ENCODE measurements at places on chromosomes 1 and 21.

- no peak for DNase-seq
Measured at GRCh38 chr1:1400576-1401456, 1.7 kb upstream of the CCNL2 start.

- DNase-seq: no peak
Measured at GRCh38 chr1:87208080-87208479, 120.6 kb upstream of the LMO4 start.

DNA sequence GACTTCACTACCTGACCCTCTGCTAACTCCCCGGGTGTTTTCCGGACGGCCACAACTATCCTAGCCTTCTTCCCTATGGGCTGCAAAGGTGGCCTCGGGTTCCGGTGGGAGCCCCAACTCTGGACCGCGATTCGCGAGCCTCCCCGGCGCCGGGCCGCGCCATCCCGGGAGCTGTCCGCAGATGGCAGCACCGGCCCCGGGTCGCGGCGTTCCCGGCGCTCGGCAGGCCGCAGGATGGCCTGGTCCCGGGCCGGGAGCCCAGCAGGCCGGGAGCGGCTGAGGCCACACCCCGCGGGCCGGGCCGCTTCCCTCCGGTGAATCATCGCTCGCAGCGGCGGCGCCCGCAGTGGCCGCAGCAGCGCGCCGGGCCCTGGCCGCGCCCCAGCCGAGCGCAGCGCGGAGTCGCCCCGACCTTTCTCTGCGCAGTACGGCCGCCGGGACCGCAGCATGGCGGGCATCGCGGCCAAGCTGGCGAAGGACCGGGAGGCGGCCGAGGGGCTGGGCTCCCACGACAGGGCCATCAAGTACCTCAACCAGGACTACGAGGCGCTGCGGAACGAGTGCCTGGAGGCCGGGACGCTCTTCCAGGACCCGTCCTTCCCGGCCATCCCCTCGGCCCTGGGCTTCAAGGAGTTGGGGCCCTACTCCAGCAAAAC lies at the start of gene CAPN2:
Gene CAPN2, plus strand, starts transcription at position 346 of the 656 bp plus-strand sequence. Its CDS starts 102 bp downstream, at position 448.
- no peak for DNase-seq

DNA sequence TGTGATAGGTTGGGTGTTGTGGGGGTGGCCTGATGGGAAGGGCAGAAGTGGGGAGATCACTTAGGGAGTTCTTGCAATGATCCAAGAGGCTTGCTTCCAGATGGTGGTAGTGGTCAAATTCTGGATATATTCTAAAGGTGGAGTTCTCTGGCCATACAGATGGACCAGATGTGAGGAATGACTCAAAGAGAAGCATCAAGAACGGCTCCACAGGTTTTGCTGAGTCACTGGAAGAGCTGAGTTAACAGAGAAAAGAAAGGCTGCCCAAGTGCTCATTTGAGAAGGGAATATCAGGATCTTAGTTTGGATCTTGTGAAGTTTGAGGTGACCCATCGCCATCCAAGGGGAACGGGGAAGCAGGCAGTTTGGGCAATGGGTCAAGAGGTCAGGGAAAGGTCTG lies 192.9 kb upstream of the GALNT2 start:
- DNase-seq: no peak

DNA sequence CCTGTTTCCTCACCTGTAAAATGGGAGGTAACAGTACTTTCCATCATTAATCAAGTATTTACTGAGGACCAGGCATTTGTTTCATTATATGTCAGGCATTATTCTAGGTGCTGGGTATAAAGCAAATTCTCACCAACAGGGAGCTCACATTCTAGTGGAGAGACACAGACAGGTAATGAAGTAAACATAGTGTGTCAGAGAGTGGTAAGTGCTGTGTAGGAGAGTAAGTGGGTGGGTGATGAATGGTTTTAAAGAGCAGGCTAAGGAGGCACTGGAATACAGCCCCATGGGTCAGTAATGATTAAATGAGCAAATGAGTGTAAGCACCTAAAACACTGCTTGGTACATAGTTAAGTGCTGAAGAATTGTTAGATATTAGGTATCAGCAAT lies 60.4 kb downstream of the DNTTIP2 start:
- no peak for DNase-seq

DNA sequence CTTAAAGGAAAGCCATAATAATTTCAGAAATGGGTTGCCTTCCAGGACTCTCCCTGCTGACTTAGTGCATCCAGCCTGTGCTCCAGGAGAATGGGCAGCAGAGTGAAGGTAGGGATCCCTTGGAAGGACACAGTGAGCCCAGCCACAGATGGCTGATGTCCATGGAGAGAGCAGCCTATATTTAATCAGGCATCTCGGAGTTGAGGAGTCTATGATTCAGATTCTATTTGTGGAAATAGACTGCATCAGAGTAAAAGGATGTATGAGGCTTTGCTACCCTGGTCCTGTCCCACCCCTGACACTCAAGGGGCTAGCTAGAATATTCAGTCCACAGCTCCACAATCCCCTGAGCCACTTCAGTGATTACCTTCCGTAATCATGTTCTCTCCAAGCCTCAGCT lies 43.8 kb upstream of the PBX1 start:
- DNase-seq: no peak

GRCh38 chr1:15742339-15742801 lies at the start of gene TMEM82:
Gene TMEM82, plus strand, starts transcription at chr1:15742499. Its CDS starts 61 bp downstream, at chr1:15742560.
- no peak for DNase-seq

- no peak for DNase-seq
Measured at GRCh38 chr1:119587341-119587740, 60.7 kb downstream of the ZNF697 start.

DNA sequence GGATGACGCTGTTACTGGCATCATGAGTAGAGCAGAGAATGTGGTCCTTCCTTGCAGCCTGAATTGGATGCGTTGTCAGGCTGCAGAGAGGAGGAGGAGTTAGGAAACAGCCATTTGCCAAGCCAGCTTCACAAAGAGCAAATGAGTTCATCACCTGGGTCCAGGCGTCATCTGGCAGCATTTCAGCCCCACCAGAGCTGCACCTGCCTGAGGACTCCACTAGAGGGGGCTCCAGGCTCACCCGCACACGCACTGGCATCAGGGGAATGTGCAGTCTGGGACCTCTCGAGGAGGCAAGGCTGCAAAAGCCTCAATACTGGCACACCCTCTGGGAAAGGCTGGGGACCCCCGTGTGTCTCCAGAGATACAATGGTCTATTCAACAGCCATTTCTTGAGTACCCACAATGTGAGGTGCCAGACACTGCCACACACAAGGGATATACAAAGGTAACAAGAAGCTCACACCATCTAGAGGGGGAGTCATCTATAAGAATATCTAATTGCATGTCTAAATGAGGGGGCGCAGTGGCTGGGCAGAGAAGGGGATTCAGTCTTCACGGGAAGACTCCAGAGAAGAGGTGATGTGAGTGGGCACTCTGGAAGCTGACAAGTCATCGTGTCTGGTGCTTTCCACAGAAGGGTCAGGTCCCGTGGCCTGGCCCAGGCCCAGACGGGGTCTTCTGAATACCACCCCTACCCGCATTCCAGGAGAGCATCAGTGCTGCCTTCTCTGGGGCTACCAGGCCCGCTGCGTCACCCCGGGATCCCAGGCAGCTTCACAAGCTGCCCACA lies 53.5 kb upstream of the CNTN2 start:
- no peak for DNase-seq

DNA sequence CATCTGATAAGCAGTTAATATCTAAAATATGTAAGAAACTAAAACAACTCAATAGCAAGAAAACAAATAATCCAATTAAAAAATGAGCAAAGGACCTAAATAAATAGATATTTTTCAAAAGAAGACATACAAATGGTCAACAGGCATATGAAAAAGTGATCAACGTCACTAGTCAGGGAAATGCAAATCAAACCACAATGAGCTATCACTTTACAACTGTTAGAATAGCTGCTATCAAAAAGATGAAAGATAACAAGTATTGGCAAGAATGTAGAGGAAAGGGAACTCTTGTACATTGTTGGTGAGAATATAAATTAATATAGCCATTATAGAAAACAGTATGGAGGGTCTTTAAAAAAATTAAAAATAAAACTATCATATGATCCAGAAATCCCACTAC lies 40.7 kb upstream of the NEK7 start:
- DNase-seq: no peak

GRCh38 chr1:119742202-119742601 lies 26.5 kb downstream of the HMGCS2 start:
- DNase-seq: no peak

DNA sequence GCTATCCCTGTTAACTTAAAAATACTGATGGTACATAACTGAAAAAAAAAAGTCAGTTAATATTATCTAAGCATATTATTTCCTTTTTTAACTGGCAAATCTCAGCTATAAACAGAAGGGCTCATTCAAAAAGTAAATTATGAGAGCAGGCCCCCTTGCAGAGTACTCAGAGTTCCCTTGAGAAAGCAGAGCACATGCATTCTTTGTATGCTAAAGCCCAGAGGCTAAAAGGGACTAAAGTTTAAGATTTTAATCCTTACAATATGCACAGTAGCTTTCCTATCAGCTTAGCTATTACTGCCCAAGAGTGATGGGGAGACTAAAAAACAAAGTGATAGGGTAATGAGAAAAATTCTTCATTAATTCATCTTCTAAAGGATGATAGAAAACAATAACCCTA lies 18.5 kb downstream of the SLC16A1 start:
- no peak for DNase-seq

- no peak for DNase-seq
Measured at GRCh38 chr1:169472738-169473137, 13.0 kb downstream of the SLC19A2 start.

DNA sequence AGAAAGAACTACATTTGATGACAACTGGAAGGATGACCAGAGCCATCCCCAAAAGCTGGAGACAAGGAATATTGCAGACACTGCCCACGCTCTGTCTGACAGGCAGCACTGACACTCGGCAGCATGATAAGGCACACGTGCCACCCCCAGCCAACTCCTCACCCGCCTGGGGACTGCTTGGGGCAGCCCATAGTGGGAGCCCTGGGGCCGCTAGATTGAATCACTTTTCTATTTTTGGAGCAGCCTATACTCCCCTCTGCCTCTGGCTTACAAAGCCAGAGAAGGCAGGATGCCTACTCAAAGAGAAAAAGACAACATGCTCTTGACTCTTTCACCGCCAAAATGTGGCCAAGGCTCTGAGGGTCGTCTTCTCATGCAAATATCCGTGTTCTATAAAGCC lies 1.3 kb downstream of the SMG5 start:
- DNase-seq: no peak

- no peak for DNase-seq
Measured at GRCh38 chr1:158793604-158794003, 12.6 kb upstream of the OR6N2 start.

DNA sequence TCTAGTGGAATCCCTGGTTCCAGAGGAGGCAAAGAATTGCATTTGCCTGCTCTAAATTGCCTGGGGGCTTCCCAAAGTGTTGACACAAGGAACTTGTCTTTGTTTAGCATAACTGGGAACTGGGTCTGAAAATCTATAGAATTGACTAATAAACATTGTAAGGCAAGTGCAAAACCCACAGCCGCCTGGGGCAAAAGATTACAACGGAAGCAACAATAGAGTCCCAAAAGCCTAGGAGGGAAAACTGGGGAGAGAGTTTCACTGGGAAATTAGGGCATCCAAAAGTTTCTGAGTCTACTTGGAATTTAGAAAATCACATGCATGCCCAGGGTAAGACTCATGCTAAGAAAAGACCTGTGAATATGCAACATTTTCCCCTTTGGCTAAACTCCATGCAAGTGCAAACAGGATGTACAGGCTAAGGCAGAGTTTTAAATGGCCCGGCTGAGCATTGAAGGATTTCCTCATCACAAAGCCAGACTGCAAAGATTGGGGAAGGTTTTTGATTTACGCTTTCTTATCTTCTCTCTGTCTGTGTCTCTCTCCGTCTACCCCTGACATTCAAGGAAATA lies 725.3 kb upstream of the NCAM2 start:
- DNase-seq: no peak

DNA sequence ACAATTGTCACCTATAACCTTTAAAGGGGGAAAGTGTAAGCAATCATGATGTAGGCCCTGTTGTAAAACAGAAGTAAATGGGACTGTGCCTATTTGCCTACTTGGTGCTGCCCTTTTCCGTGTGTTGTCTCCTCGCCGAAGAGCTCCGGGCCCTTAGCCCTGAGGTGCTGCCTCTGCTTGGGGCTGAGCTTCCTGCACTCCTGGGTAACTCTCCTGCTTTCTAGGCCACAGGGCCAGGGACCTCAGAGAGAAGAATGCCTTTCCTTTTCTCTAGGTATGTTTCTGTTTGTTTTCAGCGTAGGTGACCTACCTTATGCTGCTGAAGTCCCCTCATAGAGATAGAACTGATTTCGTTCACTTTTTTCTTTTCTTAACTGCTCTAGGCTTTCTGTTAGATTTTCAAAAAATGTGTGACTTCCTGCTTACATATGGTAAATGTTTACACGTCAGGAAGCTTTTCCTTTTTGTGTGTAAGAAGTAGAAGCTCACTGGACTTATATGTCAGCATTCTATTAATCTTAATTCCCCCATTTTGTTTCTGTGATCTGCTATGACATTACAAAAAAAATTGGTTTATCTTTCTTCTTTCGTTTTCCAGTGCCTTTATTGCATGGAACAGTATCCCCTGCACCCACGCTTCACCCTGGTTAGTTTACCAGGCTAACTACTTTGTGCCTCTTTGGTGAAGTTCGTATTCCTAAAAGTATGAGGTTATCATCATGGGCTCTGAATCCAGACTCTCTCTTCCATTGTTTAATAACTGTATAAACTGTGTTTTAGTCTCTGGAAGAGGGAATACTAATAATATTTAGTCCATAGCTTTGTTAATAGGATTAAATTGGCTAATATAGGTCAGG lies 61.7 kb downstream of the ITSN1 start:
- no peak for DNase-seq

- DNase-seq: no peak
Measured at GRCh38 chr1:87985071-87985470, 656.4 kb downstream of the LMO4 start.

GRCh38 chr1:178912597-178912996 lies 41.7 kb upstream of the ANGPTL1 start:
- DNase-seq: no peak

DNA sequence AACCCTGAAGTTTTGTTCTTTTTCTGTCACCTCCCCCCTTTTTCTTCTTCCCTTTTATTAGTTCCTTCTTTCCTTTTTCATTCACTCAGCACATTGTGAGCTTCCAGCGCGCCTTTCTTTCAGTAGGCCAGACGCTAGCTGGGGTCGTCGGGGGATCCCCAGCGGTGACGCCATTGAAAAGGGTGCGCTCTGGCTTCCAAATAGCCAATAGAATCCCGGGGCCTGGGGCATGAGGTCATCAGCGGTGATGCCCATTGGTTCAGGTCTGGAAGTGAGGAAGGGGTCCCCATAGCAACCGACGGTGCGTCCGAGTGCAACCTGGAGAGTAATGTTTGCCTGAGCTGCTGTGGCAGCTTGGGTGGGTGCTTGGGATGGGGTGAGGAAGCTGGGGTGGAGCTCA lies 6.9 kb upstream of the EFNA3 start:
- DNase-seq: no peak

DNA sequence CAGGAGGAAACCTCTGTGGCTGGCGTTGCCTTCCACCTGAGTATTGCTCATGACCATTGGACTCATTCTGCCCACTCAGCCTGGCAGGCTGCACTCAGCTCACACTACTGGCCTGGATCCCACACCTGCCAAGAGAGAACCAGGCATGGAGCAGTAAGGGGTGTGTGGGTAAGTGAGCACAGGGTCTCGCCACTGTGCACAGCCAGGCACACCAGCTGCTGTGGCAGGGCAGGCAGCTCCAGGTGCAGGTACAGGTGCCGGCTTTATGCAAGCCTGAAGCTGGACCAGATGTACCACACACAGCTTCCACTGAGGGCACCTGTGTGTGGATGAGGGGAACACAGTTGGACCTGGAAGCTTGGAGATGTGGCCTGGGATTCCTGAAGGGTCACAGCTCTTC lies 295.2 kb upstream of the SNX7 start:
- DNase-seq: no peak

All from esophagus squamous epithelium (tissue), 5 donors.